Ascending aorta (tissue), 2 donors: ENCODE measurements at places on chromosomes 12 and 14.
A peak's percentile ranks its signal among the peaks of the same experiment; 100 is the strongest.

DNA sequence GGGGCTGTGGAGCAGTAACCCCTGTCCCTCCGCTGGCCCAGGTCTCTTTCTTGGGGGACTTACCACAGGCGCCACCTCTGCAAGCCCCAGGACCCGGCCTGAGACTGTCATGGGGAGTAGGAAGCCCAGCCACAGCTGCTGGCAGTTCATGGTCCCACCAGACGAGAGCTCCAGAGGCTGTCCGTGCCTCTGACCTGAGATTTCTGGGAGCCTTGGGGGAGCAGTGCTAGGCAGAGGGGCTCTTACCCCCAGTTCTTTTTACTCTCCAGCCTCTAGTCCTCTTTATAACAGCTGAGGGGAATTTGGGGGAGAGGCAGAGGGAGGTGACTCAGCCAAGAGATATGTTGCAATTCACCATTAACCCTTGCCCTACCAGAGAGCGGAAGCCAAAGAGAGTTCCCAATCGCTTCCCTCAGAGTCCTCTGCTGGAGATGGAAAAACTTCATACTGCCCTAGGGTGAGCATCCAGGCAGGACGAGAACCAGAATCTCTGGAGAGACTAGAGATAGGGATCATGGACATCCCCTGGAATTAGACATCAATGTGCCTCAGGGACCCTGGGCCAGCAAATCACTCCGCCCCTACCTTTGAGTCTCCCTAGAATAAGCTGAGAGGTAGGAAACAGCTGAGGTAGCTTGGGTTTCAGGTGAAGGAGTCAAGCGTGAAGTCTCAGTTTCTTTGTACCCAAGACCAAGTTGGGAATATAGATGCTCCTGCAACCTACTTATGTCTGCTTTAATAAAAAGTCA is at the start of gene MMP19:
Gene MMP19, minus strand, starts transcription at position 256 of the 749 bp plus-strand sequence. Its CDS starts 106 bp downstream, at position 150.
- DNase-seq, result no peak

GRCh38 chr12:110983811-110984210 is 63.4 kb upstream of the MYL2 start:
- DNase-seq, result no peak

GRCh38 chr12:12229556-12230092 is 37.2 kb downstream of the LRP6 start:
- no peak for DNase-seq

GRCh38 chr12:83850531-83850930 is 1062.1 kb downstream of the SLC6A15 start:
- DNase-seq, result no peak

DNA sequence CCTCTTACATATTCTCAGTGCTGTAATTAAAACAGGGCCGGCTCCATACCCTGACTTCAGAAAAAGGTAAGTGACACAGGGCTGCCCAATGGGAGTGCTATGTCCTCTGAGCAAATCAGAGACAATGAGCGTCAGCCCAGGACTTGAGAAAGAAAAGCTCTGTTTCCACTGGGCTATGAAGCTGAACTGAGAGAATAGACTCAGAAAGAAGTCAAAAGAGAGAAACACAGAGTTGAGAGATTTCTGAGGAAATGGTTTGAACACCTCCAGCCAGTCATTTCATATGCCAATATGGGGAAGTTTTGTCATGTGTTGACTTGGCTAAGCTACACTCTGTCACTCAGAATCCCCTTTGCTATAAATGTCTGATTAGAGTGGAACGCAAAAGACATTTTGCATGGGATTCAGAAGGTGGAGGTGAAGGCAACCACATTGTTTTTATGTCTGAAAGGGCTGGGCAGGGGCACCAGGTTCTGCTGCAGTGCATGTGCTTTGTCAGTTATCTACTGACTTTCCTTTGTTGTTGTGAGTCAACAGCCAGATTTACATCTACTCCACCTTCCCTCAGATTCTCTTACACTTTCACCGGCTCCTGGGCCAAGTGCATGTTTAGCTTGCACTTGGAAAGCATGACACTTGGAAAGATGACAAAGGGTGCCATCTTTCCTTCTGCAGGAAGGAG is 313.3 kb downstream of the DUSP6 start:
- DNase-seq, result no peak

GRCh38 chr12:83102499-83102898 is 415.8 kb downstream of the TMTC2 start:
- no peak for DNase-seq

GRCh38 chr12:9813821-9814798 is 13.2 kb upstream of the KLRF1 start:
- peak; percentile 84 for DNase-seq

DNA sequence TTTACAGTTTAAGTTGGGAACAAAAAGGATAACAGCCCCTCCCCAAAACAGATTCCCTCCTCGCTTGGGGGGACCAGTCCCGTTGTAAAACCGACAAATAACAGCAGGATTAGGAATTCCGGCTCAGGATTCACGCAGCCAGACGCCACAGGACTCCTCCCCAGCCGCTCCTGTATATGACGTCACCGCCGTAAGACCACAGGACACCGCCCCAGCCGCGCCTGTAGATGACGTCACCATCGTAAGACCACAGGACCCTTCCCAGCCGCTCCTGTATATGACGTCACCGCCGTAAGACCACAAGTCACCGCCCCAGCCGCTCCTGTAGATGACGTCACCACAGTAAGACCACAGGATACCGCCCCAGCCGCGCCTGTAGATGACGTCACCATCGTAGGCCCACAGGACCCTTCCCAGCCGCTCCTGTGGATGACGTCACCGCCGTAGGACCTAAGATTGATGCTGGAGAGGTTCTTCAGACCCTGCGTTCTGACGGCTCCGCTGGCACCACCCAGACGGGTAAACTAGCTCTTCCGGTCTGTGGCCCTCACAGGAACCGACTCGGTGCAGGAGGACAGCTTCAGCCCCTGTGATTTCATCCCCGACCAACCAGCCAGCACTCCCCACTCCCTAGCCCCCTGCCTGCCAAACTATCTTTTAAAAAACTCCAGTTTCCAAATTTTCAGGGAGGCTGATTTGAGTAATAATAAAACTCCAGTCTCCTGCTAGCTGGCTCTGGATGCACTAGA is 43.9 kb upstream of the FBRSL1 start:
- peak; percentile 27 for DNase-seq

- no peak for DNase-seq
Observed at GRCh38 chr12:63036974-63037335, 102.0 kb upstream of the PPM1H start.

- DNase-seq, result no peak
Observed at GRCh38 chr14:104974665-104975390, 3.3 kb downstream of the AHNAK2 start.

GRCh38 chr14:32567543-32568384 is 238.7 kb downstream of the AKAP6 start:
- no peak for DNase-seq

DNA sequence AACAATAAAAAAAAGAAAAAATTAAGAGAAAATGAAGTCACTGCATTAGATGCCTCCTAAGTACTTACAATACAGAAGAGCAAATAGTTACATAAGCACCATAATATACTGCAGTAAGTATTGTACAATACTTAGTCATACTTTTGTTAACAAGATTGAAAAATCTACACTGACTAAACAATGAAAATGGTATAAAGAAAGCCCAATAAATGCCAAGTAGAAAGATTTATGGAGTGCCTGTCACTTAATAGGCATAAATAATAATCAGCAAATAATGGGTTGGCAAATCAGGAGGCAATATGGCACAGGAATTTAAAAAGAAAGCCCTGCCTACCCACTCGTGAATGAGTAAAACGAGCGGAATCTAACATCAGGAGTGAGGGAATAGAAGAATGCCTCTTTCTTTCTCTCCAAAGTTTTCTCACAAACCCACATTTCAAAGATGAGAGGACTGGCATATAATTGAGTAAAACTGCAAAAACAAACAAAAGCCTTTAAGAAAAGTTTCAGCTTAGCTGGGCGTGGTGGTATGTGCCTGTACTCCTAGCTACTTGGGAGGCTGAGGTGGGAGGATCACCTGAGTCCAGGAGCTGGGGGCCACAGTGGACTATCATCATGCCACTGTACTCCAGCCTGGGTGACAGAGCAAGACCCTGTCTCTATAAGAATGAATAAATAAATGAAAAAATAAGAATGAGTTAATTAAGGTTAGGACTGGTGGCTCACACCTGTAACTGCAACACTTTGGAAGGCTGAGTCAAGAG is 36.1 kb downstream of the CRY1 start:
- no peak for DNase-seq

GRCh38 chr14:55446833-55447232 is 6.4 kb upstream of the TBPL2 start:
- DNase-seq, result no peak

- no peak for DNase-seq
Observed at GRCh38 chr14:105199093-105199492, 18.0 kb upstream of the NUDT14 start.

DNA sequence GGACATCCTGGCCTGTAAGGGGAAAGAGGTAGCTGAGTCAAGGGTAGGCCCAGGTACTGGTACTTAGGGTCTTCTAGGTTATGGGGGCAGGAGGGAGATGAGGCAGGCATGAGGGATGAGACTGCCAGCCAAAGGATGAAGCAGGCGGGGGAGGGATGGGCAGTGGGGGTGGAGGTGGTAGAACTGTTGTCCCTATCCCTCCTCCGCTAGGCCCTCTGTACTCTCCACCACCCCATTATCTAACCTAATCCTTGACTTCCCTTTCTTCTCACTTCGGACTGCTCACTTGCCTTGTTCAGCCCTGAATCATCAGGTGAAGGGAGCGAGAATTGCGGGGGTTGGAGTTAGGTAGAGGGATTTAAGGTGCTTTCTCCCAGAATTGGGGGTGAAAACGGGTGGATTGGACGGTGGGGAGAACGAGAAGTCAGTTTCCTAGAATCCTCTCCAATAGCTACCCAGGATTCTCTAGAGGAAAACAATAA is 562 bp downstream of the PAN2 start:
- DNase-seq, result no peak

- no peak for DNase-seq
Observed at GRCh38 chr14:33764876-33765650, 185.8 kb downstream of the EGLN3 start.

- no peak for DNase-seq
Observed at GRCh38 chr14:84533791-84534190, 996.2 kb upstream of the FLRT2 start.

- DNase-seq, result peak; percentile 46
Observed at GRCh38 chr14:32509632-32510187, 180.6 kb downstream of the AKAP6 start.

DNA sequence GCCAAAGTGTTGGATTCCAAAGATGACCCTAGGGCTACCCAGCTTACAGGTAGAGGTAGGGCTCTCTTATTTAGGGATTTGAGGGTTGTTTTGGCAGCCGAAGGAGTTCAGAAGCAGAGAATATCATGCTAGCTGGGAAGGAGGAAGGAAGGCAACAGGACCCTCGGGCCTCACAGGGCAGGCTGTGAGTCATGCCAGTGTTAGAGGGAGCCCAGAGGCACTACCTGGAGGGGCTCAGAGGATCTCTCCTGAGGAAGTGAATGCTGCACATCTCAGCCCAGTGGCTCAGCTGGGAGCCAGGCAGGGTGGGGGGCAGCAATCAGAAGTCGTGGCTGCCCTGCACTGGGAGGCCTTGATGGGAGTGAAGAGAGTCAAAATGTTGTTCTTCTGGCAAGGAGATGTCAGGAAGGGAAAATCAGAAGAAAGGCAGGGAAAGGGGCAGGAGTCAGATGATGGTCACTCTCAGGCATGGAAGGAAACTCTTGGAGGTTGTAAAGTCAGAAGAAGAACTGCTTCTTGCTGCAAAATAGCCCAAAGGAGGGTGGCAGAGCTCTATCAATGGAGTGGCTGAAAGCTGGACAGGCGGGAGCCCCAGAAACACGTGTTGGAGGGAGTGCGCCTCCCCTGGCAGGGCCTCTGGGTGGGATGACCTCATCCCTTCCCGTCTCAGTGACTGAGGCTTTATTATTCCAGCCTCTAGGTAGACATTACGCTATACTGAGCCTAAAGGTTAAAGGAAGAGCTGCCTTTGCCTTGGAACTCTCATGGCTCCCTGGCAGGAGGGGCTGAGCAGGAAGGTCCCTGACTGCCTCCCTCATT is 141.3 kb downstream of the SMOC1 start:
- no peak for DNase-seq
